ENCODE measurements at places on chromosomes 4 and X.

DNA sequence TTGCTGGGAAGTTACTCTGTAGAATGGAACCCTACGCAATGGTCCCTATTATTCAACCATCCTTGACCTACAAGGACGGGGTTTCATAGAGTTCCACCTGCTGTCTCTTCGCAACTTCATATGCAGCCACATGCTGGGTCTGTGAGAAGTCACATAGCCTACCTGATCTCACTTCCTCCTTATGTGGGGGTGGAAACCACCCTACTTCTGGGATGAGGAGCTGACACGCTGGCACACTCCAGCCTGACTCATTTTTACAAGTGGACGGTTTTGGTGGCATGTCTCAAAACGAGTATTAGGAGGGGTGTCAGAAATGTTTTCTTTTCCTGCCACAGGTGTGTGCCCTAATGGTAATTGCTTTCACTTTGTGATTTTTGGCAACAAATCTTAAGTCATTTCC is 36.8 kb upstream of the ARSD start:
- no peak for DNase-seq

DNA sequence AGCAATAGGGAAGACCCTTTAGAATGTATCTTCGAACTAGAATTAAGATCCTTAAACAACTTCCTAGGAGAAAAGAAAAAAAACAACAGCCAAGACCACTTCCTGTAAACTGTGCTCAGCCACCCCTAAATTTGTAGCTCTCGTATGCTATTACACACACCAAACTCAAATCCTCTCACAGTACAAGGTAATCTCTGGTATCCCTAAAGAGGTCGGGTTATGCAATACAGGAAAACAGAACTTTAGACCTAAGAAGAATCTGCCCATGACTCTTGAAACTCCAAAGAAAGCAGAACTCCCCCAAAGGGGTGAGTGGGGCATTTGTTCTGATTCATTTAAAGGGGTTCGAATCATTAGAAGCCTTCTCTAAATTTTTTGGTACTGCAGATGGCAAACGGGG is 170.9 kb upstream of the CASK start:
- DNase-seq: no peak

DNA sequence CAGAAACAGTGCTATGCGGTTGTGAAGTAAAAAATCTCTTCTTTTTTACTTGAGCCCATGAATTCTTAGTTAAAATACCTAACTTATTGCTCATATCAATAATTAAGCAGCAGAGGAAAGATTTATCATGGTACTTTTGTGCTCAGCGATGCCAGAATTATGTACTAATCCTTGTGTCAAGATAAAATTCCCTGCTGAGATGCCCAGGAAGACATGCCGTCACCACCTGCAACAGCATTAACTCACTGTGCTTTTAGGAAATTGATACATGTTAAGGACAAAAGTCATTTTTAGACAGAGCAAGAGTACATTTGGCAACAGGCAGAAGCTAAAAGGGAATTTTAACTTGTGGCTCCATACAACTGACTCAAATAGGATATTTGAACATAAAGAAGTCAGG is 138.9 kb downstream of the NPNT start:
- DNase-seq: no peak

DNA sequence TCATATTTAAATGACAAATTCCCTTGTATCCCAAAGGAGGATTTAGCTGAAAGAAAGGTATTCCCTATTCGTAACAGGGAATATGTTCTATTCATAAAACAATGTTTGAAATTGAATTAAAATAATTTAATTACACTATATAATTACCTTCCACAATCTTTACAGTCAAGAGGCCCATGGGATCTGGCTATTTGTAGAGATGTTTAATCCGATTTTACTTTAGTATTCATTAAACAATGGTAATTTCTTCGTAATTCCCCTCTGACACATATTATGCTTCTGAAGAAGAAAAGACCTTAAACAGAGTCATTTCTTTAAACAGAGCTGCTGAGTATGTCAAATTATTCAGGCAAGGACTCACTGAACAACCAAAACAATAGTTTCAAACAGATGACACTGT is 98.8 kb downstream of the MAGEC1 start:
- DNase-seq: no peak

GRCh38 chr4:30181918-30182317 is 538.3 kb upstream of the PCDH7 start:
- DNase-seq: no peak

DNA sequence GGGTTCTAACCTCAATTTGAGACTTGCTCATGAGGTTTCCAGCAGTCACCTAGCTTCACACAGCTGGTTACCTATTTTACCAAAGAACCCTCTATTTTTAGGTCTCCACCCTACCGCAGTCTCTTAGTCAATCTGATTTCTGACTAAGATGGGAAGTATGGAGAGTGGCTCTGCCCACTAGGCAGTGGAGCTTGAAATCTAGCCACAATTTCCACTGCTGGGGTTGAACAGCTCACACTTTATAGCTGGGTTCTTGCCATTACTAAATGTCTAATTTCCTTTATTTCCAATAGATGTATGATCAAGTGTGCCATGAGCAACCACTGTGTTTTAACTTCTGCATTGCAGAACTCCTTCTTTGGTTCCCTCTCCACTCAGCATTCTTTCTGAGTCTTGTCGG is 43.1 kb downstream of the GASK1B start:
- DNase-seq: no peak

DNA sequence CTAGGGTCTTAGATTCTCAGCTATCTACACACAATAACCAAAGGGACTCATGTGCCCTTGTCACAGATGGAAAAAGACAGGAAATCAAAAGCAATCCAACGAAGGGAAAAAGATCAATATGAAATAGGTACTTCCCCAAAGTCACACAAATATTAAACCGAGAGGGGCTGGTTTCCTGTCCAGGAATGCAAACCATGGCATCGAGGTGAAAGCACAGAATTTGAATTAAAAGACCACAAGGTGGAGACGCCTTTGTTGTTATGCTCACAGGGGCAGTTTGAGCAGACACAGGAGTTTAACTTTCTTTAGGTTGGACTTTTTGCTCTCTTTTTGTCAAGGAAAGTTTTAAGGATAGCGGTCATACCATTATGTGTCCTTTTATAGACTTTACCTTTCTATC is 14.3 kb downstream of the H2BW1 start:
- DNase-seq: no peak
